Endodermal cell (in vitro differentiated cells): ENCODE measurements at places on chromosomes 7 and 10.
A peak's percentile ranks its signal among the peaks of the same experiment; 100 is the strongest.

GRCh38 chr7:136228171-136228570 lies 251.0 kb upstream of the MTPN start:
- no peak for DNase-seq

GRCh38 chr10:103123282-103124024 lies 69.6 kb downstream of the NT5C2 start:
- no peak for DNase-seq

DNA sequence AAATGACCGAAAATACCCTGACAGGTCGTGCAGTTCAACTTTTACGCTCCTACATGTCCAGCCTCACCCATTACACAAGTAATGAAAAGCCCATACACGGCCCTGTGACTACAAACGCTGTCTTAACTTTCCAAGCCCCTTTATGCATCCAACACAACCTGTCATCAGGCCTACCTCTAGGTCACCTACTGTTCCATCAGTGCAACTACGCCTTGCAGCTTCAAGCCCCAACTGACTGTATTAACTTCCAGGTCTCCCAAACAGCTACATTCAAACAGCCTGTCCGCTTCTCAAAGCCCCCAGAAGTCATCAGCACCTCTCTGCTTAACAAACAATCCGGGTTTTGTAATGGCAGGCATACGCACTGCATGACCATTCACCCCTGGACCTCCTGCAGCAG lies 19.2 kb downstream of the ZNF107 start:
- DNase-seq: no peak

DNA sequence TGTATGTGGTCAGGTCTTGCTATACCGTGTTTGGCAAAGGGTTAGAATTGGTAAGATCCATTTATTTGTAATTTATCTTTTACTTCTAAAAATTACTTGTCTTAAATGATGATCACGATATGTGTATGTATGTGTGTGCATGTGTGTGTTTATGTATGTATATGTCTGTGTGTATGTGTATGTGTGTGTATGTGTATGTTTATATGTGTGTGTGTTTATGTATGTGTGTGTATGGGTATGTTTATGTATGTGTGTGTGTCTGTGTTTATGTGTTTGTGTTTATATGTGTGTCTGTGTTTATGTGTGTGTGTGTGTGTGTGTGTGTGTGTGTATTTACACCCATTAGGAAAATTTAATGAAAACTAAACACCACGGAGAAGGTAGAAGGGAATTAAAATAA lies 176.9 kb upstream of the FZD8 start:
- no peak for DNase-seq

DNA sequence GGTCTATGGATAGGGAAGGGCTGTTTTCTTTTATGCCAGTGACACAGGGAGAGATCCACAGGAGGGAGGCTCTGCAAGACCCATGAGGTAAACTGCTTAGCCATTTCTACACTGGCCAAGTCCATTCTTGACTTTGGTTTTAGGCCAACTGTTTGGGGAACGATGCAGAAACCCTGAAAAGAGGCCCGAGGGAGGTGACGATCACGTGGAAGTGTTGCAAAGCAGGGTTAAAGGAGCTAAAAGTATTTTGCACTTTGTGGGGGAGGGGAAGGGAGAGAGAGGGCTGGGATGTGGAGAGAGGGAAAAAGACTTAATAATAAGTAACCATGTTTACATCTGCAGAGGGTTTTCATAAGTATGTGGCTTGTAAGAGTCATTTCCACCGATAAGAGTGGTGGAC lies 239.7 kb downstream of the EMX2 start:
- peak; percentile 38 for DNase-seq

- no peak for DNase-seq
Measured at GRCh38 chr7:89826557-89826956, 327.7 kb upstream of the STEAP1 start.

DNA sequence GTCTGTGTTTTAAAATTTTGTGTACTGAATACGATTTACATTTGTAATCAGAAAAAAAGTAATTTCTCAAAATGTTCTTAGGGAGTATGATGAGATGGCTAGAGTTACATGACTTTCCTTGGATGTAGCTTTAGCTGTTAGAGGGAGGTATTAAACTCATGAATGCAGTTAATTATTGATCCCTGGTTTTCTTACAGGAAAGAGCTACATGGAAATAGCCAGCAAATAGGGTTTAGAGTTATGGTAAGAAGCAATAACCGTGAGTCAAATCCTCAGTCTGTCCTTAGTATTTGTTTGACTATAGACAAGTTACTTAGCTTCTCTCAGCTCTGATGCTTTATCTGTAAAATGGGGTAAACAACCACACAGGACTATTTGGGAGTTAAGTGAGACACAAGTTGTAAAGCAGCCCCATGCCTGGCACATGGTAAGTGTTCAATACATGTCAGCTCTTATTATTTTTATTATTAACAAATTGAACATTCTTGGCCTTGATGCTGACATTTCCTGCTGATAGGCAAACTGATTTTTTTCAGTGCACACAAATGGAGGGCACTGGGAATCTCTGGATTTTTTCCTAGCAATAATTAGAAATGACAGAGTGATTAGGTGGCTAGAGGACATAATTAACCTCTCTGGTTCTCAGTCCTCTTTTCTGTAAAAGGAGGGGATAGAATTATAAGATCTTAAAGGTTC lies 204.5 kb upstream of the PHYHIPL start:
- no peak for DNase-seq

GRCh38 chr7:49845626-49846025 lies 72.2 kb downstream of the VWC2 start:
- DNase-seq: no peak

- DNase-seq: peak; percentile 39
Measured at GRCh38 chr10:667096-667495, 22.4 kb downstream of the DIP2C start.

DNA sequence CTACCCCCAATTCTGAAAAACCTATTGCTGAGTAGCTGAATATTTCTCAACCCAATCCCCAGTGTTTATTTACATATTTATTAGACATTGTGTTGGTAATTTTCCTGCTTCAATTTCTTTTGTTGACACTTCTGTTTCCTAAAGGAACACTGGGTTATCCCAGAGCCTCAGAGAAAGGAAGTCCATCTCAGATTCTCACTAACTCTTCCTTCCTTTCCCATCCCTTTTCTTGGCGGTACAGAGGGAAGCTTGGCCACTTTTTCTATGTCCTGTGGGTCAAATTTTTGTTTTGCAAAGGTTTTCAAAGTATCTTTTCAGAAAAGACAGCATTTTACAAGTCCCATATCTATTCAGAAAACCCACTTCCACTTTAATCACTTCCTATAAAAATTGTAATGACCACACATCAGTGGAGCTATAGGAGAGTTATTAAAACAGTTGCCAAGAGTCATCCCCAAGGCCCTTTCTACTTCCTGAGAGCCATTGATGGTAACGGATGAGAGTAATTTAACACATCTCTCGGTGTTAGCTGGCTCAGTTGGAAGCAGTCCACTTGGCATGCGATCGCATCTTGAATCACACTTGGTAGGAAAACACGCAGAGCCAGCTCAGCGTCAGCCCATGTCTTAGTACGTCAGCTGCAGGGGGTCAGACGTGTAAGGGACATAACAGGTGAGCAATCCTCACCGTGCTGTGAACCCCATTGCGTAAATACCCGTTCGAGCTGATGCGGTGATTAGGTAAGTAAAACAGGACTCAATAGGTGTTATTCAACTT lies 231.1 kb upstream of the ADARB2 start:
- DNase-seq: no peak

DNA sequence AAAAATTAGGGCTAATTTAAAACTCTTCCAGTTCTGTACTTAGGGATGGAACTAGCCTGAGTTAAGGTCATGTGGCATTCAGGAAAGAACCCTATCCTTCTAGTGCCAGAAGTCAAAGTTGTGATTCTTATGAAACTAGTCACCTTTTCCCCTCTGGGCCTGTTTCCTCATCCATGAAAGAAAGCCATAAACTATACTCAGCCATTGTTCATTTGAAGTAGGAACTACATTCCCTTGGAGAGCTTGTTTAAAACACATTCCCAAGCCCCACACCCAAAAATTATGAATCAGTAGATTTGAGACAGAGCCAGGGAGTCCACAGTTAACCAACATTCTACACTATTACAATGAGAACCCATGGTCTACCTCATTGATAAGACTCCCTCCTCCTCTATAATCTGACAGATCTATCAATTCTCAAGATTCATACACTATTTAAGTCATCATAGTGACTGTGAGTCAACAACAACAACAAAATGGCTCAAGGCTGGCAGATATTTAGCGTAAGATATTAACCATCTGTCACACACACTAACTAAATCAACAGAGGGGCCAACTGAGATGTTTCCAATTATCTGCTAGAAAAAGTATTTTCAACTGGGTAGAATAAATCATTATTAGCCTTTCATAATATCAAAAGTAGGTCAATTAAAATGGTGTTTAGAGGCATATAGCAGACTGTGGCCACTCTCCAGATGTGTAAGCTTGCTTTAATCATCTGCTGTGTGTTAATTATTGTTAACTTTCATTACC lies 102.3 kb downstream of the SLC25A13 start:
- no peak for DNase-seq

- DNase-seq: peak; percentile 81
Measured at GRCh38 chr7:105639667-105640493, 58.6 kb upstream of the EFCAB10 start.

- no peak for DNase-seq
Measured at GRCh38 chr10:44902941-44903545, 8.1 kb upstream of the TMEM72 start.

- DNase-seq: no peak
Measured at GRCh38 chr7:25014756-25015155, 34.8 kb upstream of the OSBPL3 start.

DNA sequence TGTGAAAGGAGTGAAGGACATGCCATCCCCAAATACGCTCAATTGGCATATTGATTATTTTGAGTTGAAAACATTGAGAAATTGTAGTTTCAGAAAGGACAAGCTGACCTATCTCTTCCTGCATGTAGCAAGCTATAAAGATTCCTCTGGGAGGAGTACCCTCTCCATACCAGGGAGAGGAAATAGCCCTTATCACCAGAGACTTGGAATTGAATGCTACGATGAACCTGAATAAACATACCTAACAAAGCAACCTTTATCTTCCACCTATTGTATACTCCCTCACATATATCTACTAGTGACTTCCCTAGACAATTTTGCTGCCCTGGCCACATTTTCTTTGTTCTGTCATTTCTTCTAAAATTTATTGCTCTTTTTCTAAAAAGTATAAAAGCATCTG lies 150.2 kb upstream of the EEPD1 start:
- no peak for DNase-seq

- no peak for DNase-seq
Measured at GRCh38 chr7:2504128-2504888, 15.3 kb upstream of the LFNG start.

DNA sequence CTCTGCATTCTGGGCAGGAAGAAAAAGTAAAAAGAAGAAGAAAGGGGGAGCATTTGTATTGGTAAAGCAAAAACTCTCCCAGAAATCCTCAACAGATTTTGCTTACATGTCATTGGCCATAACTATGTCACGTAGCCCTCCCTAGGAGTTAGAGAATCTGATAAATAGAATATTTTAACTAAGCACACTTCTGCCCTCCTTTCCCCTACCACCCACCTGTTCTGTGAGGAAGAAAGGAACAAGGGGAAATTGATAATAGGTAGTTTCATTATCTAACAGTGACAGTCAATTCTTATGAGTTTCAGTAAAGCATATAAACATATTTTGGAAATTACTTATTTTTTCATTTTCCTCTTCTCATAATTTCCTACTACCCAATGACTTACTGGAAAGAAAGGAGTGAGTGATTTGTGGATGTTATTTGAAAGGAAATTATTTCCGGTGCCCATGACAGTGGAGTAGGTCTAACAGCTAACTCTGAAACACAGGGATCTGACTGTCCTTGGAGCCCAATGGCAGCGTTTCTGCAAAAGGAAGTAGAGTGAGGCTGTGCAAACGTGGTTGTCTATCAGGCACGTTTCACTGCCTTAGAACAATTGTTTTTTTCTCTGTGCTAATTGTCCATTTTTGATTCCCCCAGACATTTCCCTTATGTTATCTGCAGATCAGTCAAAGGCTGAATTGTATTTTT lies 128.6 kb upstream of the MDFIC start:
- DNase-seq: no peak

DNA sequence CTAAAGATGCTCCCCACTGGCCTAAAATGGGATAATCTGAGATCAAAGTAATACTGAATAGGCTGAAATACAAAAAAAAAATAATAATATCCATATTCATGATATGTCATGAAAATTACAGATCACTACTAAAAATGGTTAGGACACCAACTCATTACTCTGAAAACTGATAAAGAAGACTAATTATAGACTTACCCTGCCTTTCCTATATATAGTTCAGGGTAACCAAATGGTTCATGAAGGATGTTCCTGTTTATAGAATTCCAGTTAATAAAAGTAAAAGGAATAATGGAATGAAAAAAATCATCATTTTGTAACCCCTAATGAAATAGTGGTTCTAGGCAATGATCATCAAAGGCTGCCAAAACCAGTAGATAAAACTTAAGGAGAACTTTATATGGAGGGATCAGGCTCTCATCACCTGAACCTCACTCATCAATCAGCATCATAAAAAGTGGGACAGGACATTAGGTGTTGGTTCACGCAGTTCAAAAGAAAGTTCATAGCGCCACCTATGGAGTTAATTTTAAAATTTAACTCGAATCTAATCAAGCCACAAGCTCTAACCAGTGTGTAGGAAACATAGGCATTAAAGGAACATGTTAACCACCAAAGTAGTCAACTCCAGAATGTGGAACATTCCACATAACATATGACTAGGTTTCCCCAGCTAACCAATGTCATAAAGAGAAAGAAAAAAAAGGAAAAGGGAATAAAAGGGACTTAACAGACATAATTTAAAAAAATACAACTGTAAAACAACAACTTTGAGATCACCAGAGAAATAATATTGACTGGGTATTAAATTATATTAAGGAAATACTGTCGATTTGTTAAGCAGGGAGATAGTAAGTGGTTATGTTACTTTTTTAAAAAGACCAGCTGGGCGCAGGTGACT lies 35.7 kb downstream of the P4HA1 start:
- DNase-seq: no peak

- DNase-seq: no peak
Measured at GRCh38 chr7:28509251-28510025, 97.1 kb downstream of the CREB5 start.

DNA sequence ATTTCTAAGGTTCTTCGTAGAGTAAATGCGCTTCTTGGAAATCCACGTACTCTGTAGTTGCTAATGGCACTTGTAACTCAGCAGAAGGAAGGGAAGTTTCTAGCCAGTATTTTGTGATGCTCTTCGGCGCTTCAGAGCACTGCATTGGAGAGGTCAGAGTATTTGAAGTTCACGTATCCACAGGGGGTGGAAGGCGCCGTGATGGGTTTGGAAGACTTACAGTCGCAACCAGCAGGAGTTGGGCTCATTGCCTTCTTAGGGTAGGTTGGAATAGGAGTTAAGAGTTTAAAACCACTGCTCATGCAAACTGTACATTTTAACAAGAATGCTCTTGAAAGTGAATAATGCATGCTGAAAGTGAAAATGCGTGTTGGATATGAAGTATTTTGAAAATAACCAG lies 49.1 kb downstream of the SHH start:
- no peak for DNase-seq

- DNase-seq: no peak
Measured at GRCh38 chr10:44309939-44310761, 74.7 kb downstream of the CXCL12 start.
